ENCODE measurements at places on chromosomes 12 and 14. TPM values are rescaled to one million over a fixed set of nuclear protein-coding genes. Genes with fewer than 3 reads are reported as not detected.

DNA sequence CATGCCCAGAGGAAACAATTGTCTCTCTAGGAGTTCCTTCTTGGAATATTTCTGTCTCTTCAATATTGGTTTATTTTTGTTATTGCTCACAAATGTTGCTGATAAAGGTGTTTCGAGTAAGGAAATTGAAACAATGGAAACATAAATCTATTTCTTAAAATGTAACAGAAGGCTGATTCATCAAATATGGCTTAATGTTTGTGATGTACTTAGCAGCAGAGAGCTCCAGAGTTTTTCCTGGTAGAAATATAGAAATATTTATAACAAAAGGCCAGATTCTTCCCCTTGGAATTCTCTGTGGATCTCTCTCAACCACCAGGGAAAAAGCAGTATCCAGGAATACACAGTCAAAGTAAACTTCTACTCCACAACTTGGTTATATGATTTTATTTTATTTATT is 149.2 kb upstream of the LRIG3 start:
- no peaks in the 10 kb centered on the region for H3K4me1 ChIP-seq
- no peaks in the 10 kb centered on the region for H3K36me3 ChIP-seq
- no peak overlapping the region for H3K4me3 ChIP-seq
- H3K27me3 ChIP-seq: no peaks in the 10 kb centered on the region
- DNase-seq: no peak
- no peak overlapping the region for H3K27ac ChIP-seq

Gene OR4E2
- not detected for total RNA-seq

Gene FAM90A1
- total RNA-seq: not detected

Gene ISM2
- 1.1 TPM for total RNA-seq

- no peaks in the 10 kb centered on the region for H3K36me3 ChIP-seq
- DNase-seq: peak; percentile 66
- peak overlapping the region; percentile 63 for H3K4me3 ChIP-seq
- no peaks in the 10 kb centered on the region for H3K27me3 ChIP-seq
- H3K27ac ChIP-seq: peak overlapping the region; percentile 90
These were observed 8.3 kb upstream of the SP7 start for GRCh38 chr12:53344487-53344823.

Gene RTL1
- not detected for total RNA-seq

DNA sequence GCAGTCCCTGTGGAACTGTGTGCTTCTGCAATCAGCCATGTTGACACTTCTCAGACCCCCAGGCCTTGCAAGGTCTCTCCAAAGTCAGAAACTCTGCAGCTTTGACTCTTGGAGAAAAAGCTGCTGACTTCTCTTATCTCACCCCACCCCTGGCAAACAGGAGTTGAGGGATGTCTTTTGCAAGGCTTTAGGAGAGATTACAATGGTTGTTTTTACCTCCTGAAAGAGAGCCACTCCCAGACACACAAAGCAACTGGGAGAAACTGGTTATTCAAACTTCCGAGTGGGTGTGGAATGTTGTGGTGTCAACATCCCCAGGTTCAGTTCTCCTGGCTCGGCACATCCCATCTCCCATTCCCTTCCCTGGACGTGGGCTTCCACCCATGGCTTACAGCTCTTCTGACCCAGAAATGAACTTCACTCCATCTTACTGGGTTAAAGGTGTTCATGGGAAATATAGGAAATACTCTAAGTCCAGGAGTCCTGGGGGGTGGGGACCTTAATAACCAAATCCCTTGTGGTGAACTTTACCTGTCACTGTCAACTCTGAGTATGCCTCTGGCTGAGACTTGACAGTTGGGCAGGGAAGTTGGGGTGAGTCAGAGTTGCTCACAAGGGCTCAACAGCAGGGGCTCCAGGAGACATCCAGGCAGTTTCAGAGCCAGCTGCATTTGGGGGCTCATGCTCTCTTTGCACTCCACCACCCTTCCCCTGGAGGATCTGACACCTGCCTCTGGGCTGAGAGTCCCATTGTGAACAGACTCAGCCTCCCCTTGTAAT is 41.9 kb downstream of the CCDC177 start:
- H3K36me3 ChIP-seq: no peaks in the 10 kb centered on the region
- H3K4me1 ChIP-seq: no peaks in the 10 kb centered on the region
- no peak overlapping the region for H3K4me3 ChIP-seq
- no peak for DNase-seq
- no peak overlapping the region for H3K27ac ChIP-seq
- H3K27me3 ChIP-seq: no peaks in the 10 kb centered on the region

DNA sequence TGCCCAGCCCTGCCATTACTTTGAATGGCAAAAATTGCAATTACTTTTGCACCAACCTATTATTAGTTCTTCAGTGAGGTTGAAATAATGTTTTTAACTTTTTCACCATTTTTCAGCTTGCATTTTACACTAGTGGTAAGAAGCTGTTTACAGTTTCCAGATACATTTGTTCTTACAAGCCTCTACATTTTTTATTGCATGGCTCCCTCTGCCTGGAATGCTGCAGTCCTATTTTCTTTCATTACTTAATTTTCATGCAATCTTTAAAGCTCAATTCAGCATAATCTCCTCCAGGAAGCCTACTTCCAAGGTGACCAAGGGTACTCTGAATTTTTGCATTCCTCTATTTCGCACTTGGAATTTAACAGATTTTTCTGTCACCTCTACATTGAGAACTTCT is 33.4 kb downstream of the CCER1 start:
- no peak overlapping the region for H3K4me3 ChIP-seq
- H3K27ac ChIP-seq: no peak overlapping the region
- H3K4me1 ChIP-seq: peaks cover 5% of the 10 kb centered on the region
- DNase-seq: no peak

- H3K4me1 ChIP-seq: peaks cover 31% of the 10 kb centered on the region
- H3K27ac ChIP-seq: no peak overlapping the region
- no peaks in the 10 kb centered on the region for H3K36me3 ChIP-seq
- H3K4me3 ChIP-seq: no peak overlapping the region
- DNase-seq: no peak
These were observed 92.6 kb upstream of the TMPO start for GRCh38 chr12:98422812-98423211.

DNA sequence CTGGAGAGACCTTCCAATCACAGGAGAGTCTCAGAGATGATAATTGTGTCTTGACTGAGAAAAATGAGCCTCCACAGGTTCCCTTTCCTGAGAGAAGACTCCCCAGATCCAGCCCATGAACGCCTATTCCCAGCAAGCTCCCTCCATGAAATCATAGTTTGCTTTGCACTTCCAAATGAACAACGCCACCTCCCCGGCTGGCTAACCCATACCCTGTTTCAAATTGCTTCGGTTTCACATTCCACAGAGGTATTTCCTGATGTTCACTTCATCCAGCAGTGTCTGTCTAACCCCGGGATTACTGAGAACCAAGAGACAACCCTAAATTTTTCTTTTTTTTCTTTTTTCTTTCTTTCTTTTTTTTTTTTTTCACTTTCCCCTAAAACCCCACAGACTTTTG is 124.1 kb upstream of the RFLNA start:
- H3K36me3 ChIP-seq: no peaks in the 10 kb centered on the region
- no peaks in the 10 kb centered on the region for H3K27me3 ChIP-seq
- DNase-seq: no peak
- no peak overlapping the region for H3K4me3 ChIP-seq

DNA sequence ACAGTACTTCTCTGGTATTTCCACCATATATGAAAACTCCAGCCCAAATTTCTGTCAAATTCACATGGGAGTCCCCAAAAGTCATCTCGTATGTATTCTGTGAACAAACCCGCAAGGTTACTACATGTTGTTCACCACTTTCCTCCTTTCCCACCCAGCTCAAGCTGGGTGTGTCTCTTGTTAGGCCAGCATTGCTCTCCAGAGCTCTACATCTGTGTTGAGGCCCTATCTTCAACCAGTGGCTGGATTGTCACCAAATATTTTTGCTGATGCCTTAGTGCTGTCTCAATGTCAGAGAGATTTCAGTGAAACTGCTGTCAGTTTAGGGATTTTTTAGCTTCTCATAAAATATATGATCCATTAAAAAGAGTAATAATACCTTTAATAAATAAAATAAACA is 230.9 kb downstream of the BTG1 start:
- no peaks in the 10 kb centered on the region for H3K4me1 ChIP-seq
- no peak overlapping the region for H3K4me3 ChIP-seq
- H3K27ac ChIP-seq: no peak overlapping the region
- H3K36me3 ChIP-seq: no peaks in the 10 kb centered on the region

DNA sequence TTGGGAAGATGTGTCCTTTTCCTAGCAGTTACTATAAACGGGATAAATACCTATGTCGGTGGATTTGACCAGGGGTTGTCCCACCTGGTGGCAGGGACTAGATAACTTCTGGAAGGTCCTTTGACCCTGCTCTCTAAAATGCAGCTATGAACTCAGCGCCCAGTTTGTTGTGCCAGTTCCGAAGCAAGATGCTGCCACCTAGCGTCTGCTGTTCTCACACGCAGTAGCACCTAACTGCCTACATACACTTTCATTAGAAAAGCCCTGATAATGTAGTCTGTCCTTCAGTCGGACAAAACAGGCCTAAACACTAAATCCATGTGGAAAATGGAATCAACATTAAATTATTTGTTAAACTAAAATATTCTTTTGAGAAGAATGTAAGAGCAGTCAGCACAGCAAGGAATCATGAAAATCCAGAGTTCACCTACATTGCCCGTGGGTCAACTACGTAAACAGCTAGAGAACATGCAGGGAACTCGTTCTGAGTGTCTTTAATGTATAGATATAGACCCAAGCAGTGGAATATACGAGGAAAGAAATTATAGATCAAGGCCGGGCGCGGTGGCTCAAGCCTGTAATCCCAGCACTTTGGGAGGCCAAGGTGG is 51.1 kb upstream of the CRACR2A start:
- no peaks in the 10 kb centered on the region for H3K27me3 ChIP-seq
- no peak overlapping the region for H3K4me3 ChIP-seq
- no peak overlapping the region for H3K27ac ChIP-seq
- DNase-seq: peak; percentile 81
- H3K36me3 ChIP-seq: peaks cover 11% of the 10 kb centered on the region
